ENCODE measurements at places on chromosomes 7 and 10. TPM values are rescaled to one million over a fixed set of nuclear protein-coding genes. Genes with fewer than 3 reads are reported as not detected.

CDK14 gene
- total RNA-seq: 18.7 TPM

C7orf33 gene
- total RNA-seq: not detected

DNA sequence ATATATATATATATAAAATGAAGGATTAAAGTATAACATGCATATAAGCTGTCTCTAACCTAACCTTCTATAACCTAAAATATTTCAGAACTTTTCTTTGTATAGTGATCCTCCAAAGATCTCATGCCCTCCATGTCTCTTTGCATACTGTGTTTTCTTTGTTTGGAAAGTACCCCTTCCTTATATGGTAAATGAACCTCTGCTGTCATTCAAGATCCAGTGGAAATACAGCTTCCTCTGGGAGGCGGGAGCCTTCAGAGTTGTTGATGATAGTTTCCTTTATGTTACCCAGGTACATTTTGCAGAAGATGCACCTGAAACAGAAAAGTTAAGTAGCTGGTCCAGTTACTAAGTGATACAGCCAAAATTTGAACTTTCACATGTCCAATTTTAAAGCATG is 233.3 kb upstream of the FOXP2 start:
- H3K4me1 ChIP-seq: no peaks in the 10 kb centered on the region
- no peaks in the 10 kb centered on the region for H3K27me3 ChIP-seq
- H3K4me3 ChIP-seq: no peak overlapping the region
- no peak for DNase-seq
- H3K36me3 ChIP-seq: no peaks in the 10 kb centered on the region

- no peak for DNase-seq
- no peak overlapping the region for H3K27ac ChIP-seq
- no peaks in the 10 kb centered on the region for H3K4me1 ChIP-seq
- no peaks in the 10 kb centered on the region for H3K27me3 ChIP-seq
Measured at GRCh38 chr7:108808549-108809266, 239.0 kb downstream of the DNAJB9 start.

GRCh38 chr7:64883113-64883905 is 19.8 kb upstream of the ZNF273 start:
- H3K4me3 ChIP-seq: peak overlapping the region; percentile 71
- H3K27me3 ChIP-seq: peaks cover 27% of the 10 kb centered on the region
- H3K27ac ChIP-seq: no peak overlapping the region

- no peaks in the 10 kb centered on the region for H3K27me3 ChIP-seq
- peak overlapping the region; percentile 87 for H3K27ac ChIP-seq
- peak; percentile 80 for DNase-seq
- H3K4me3 ChIP-seq: peak overlapping the region; percentile 34
- peaks cover 36% of the 10 kb centered on the region for H3K4me1 ChIP-seq
Measured at GRCh38 chr10:73965890-73966768, 31.8 kb upstream of the VCL start.

DNA sequence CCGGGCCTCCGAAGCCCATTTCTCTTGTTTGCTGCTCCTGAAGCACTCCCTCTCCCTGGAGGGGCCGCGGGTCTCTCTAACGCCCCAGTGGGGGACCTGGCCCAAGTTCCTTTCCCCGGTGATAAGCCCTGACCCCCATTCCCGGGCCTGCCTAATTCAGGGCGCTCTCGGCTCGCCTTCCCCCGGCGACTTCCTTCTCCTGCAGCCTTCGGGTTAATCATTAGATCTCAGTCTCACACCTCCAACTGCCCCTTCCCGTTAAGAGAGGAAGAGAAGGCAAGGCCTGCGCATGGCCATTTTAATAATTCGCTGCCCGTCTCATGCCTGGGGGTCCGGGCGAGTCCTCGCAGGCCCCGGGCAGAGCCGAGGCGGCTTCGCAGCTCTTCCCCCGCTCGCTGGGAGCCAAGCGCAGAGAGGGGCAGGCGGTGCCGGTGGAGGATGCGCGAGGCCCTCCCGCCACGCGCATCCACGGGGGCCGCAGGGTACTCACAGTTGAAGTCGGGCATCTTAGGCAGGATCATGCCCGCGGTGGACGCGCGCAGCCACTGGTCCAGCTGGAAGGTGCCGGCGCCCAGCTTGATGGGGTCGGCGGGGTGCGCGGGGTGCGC is 1.2 kb downstream of the MNX1 start:
- H3K27ac ChIP-seq: no peak overlapping the region
- H3K36me3 ChIP-seq: no peaks in the 10 kb centered on the region
- peaks cover 41% of the 10 kb centered on the region for H3K4me1 ChIP-seq
- H3K4me3 ChIP-seq: peak overlapping the region; percentile 46
- DNase-seq: no peak

DNA sequence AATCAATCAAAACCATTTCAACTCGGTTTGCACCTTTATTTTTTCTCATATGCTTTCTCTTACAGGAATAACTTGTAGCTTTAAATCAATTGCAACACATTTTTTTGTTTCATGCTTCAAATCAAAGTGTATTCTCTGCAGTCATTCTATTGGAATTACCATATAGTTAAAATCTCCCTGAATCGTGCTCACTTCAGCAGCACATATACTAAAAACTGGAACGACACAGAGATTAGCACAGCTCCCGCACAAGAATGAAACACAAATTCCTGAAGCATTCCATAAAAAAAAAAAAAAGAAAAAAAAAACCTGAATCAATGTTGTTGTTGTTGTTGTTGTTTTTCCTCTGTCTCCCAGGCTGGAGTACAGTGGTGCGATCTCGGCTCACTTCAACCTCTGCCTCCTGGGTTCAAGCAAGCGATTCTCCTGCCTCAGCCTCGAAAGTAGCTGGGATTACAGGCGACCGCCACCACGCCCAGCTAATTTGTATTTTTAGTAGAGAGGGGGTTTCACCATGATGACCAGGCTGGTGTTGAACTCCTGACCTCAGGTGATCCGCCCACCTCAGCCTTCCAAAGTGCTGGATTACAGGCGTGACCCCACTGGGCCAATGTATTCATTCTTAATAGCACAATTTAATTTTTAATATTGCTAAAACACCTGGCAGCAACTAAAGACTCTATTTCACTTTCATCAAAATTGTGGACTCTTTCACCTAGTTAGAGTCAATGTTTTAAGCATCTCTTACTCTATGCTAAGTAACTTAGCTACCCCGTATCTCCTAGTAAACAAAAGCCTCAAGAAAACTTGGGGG is 26.3 kb downstream of the ANKRD61 start:
- H3K27ac ChIP-seq: no peak overlapping the region
- DNase-seq: no peak
- H3K36me3 ChIP-seq: peaks cover 22% of the 10 kb centered on the region
